ENCODE measurements at places on chromosomes 5 and 9.

- no peak for ATAC-seq
Measured at GRCh38 chr9:133102190-133103021, 18.6 kb downstream of the RALGDS start.

GRCh38 chr5:939368-939767, 46.7 kb downstream of the TRIP13 start:
- no peak for ATAC-seq

DNA sequence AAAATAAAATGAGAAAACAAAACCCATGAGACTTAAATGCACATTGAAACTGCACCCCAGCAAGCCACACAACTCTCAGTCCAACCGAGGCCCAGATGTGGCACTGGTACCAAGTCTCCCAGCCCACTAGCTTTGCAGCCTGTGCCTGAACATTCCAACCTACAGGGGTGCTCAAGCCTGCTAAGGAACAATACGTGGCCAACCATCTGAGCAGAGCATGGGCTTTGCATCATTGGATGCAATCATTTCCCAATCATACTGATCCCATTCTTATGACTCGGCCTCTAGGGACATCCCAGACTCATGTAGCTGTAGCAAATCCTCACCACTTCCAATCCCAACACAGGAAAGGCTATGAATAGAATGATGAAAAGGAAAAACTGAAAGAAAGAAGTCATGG, 297.2 kb downstream of the SPOCK1 start:
- no peak for ATAC-seq

DNA sequence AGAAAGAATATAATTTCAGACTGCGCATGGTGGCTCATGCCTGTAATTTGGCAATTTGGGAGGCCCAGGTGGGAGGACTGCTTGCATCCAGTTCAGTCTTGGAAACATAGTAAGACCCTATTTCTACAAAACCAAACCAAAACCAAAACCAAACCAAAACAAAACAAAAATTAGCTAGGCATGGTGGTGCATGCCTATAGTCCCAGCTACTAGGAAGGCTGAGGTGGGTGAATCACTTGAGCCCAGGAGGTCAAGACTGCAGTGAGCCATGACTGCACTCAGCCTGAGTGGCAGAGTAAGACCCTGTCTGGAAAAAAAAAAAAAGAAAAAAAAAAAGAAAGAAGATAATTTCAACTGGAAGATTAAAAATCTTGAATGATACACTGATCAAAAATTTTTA, 137.0 kb upstream of the ACOT12 start:
- ATAC-seq: no peak

DNA sequence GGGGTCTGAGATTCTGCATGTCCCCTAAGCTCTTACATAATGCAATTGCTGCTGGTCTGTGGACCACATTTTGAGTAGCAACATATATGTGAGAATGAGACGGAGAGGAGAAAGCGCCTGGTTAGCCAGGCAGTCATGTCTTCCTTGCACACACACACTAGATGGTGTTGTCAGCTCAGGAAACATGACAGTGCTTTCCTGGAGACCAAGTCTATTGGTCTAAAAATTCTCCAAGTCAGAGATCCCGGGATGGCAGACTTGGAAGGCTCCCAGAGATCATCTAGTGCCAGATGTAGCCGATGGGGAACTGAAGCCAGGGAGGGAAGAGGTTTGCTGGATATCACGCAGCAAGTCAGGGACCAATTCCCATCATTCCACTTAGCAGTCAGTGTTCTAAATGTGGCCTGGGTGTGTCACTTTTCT, 53.4 kb downstream of the GALNT12 start:
- ATAC-seq: no peak

GRCh38 chr9:127561491-127562278, 50.4 kb upstream of the STXBP1 start:
- ATAC-seq: no peak

GRCh38 chr5:74413403-74414048, 227.0 kb downstream of the ENC1 start:
- no peak for ATAC-seq

DNA sequence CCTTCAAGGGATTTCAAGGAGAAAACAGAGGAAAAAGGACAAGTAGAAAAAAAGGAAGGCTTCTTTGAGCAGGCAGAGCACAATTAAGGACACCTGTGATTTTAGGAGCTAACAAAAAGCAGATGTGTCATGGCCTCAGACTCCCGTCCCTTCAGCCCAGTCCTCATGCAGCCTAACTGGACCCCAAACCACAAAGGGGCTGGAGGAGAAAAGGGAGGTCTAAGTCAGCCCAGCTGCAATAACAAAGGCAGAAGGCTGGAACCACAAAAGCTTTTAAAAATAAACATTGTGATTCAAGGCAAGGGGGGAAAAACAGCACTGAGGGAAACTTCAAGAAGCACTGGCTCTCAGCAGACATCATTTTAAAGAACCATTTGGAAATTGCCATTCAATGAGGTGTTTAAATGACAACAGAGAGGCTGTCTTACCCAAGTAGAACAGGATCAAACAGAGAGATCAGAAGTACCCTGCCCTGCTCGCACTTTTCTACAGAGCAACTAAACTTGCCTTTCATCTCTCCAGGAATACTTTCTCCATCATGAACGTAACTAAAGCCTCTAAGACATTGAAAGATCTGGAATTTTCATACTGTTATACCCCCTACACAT, 89.3 kb downstream of the SEMA5A start:
- no peak for ATAC-seq

- ATAC-seq: peak; percentile 72
Measured at GRCh38 chr9:3398232-3398648, 127.6 kb downstream of the RFX3 start.

- no peak for ATAC-seq
Measured at GRCh38 chr5:122354293-122354692, 42.3 kb downstream of the SNCAIP start.

DNA sequence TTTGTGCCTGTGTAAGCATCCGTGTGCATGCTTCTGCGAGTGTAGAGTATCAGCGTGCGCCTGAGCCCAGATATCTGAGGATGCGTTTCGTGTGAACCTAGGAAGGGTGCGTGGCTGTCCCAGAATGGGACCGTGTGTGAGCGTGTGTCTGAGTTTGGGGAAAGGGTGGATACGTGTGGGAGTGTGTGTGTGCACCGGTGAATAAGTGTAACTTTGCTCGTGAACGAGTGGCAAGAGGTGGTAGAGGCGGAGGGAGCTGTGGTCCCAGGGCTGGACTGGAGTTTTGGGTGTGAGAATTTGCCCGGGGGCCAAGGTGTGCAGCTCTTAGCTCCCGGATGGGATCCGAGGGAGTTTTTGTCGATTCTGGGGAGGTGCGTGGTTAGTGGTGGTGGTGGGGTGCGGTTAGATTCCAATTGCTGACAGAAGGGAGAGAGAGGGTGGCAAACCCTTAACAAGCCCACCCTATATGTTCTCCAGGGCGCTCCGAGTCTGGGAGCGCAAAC, 686 bp upstream of the COL27A1 start:
- no peak for ATAC-seq

DNA sequence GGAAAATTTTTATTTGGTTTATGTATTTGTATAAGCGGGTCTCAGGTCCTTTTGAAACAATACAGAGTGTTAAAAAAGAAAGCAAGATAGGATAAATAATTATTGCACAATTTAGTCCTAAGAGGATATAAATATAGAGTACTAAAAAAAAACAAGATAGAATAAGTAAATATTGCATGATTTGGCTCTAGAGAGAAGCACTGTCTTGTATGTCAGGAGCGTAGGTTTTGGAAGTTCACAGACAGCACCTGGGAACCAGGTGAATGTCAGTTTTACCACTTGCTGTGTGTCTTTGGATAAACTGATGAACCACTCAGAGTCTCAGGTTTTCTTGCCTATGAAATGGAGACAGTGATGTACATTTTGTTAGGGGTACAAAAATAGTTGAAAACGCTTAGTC, 266.2 kb upstream of the ADAMTSL1 start:
- no peak for ATAC-seq

DNA sequence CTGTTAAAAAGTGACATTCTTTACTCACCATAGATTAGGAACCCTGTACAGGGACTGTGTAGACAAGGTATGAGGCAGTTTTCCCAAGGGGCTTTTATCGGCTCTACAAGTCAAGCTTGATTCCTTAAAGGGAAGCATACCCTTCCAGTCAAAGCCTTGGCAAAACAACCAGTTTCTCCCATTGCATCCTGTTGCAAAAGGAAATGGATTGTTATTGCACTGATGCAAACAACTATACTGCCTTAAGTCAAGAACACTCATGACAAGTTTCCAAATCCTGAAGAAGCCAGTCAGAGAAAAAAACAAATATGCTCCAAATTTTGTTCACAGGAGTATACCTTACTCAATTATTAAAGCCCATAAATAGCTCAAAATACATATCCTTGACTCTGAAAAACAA, 67.5 kb downstream of the RGMB start:
- ATAC-seq: no peak

GRCh38 chr9:137606005-137606621, 627 bp downstream of the ARRDC1 start:
- ATAC-seq: peak; percentile 1

DNA sequence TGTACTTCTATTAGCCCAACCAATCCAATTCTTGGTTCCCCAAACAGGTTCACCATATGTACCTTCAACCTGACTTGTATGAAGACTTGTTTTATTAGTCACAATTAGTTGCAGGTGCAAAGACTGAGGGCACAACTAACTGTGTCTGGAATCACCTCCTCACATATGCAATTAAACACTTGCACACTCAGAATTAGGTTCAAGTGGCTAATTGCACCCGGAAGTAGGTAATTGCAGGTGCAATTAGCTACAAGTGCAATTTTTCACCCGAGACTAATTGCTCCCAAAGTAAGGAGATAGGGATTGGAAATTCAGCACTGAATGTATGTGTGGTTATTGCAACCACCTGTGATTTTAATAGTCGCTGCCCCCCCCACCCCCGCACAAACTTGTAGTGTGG, 338.9 kb downstream of the ZSWIM6 start:
- ATAC-seq: no peak

- no peak for ATAC-seq
Measured at GRCh38 chr5:132364319-132364718, 5.2 kb upstream of the SLC22A5 start.

DNA sequence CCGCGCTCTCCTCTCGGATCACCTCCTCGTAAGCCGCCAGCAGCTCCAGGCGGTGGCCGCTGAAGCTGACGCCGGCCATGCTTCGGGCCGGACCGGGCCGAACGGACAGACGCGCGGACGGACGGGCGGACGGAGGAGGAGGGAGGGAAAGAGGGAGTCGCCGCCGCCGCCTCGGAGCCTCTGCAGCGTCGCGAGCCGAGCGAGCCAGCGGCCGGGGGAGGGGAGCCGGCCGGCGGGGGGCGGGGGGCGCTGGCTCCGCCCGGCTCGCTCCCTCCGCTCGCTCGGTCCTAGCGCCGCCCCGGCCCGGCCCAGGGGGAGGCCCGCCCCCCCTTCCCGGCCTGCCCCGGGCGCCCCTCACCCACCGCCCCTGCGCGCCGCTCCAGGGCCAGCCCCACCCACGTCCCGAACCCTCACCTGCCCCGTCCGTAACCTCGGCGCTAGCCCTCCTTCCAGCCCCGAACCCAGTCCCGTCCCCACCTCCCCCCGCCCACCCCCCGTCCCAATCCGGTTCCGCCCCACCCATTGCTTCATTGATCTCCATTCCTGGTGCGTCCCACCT, at the start of gene DBN1:
Gene DBN1 (minus strand): TSS at position 192 of the 559 bp plus-strand sequence. CDS start 113 bp downstream, at position 79.
- ATAC-seq: peak; percentile 20

- ATAC-seq: no peak
Measured at GRCh38 chr9:114059047-114059803, 18.9 kb downstream of the AMBP start.

DNA sequence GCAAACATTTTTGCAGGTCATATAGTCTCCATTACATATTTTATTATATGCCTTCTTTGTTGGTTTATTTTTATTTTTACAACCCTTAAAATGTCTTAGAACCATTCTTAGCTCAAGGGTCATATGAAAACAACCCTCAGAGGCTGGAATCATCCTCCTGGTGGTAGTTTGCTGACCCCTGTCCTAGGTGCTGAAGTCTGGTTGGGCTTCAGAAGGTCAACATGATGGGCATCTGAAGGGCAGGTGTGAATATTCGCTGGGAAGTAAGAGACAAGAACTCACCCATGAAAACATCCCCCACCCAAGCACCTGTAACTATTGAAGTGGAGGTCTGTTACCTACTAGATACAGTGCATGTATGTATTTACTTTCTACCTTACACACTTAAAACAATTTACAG, 75.4 kb downstream of the OSMR start:
- no peak for ATAC-seq

- ATAC-seq: no peak
Measured at GRCh38 chr5:34459908-34460307, 196.2 kb upstream of the RAI14 start.

GRCh38 chr5:92050970-92051369, 667.9 kb upstream of the ARRDC3 start:
- no peak for ATAC-seq

GRCh38 chr9:98892288-98892687, 51.4 kb upstream of the COL15A1 start:
- ATAC-seq: no peak

DNA sequence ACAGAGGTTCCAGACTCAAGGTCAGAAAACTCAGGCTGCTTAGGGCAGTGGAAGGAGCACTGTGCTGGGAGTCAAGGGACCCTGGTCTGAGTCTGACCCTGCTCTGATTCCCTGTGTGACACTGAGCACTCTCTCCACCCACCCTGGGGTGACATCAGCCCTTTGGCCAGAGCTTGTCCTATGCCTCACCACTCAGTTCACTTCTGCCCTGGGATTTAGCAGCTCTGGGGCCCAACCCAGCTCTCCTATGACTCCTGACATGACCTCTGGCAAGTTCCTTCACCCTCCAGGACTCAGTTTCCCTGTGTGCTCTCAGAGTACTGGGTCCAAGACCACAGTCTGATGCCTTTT, 63.9 kb downstream of the FAM114A2 start:
- ATAC-seq: no peak

- ATAC-seq: no peak
Measured at GRCh38 chr9:109452761-109453160, 45.3 kb downstream of the PTPN3 start.

DNA sequence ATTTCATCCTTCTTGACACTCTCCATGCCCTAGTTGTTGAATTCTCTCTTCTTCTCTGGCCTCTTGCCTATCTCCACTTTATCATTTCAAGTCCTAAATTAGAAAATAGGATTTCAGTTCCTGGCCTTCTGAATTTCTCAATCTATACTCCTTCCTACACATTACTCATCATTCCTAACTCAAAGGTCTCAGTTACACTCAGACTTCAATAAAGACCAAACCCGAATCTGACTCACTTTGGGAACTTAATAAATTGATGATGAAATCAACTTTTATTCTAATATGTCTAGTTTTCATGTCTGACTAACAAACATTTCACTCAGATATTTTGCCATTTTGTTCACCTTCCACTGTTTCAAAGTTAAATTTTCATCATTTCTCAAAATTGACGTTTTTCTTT, 113.6 kb upstream of the TSLP start:
- ATAC-seq: no peak

DNA sequence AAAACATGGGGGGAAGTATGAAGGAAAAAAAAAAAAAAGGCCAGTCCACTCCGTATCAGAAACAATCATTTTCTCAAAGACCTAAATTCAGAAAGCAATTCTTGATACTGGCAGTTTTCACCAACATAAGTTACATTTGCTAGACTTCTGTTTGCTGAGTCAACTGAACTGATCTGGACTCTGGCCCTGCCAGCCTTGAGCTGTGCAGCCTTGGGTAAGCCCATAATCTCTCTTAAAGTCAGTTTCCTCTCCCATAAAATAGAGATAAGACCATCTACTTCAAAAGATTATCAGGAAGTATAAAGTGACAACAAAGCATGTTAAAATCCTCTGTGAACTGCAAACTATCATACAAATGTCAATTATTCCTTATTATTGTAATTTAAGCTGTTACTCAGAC, 106.8 kb downstream of the MAPKAP1 start:
- no peak for ATAC-seq

- no peak for ATAC-seq
Measured at GRCh38 chr5:174911118-174911517, 186.7 kb downstream of the MSX2 start.

GRCh38 chr5:82167372-82167935, 110.7 kb downstream of the RPS23 start:
- ATAC-seq: no peak
